Right cardiac atrium (tissue), 5 donors: ENCODE measurements at places on chromosomes 7 and 10.

DNA sequence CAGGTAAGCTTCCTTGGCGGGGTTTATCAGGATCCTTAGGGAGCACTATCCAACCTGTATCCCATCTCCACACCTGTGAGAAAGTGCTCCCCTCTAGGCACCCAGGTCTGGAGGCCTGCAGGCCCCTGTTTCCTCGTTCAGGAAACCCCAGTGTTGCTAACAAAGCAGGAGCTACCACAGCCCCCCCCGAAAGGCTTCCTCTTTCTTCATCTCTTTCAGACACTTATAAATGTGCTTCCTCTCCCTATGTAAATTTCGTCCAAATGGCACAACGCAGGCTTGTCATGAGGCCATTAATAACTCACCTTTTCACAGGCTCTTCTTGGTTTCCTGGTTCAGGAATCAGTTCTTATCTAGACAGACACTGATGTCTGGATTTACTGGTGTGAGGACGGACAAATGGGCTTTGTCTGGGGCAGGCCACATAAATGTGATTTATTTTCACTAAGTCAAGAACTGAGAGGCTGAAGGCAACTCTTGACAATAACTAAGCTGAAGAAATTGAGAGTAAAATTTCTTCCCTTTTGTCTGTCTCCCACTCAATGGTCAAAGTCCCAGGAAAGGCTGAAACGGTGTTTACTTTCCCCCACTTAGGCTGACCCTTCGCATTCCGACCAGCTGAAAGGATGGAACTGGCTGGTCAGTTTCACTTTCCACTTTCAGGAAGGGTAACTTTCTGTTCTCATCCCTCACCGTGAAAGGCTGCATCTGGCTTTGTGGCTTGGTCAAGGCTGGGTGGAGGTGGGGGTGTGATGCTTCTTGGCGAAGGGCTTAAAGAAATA lies 46.8 kb downstream of the PIK3AP1 start:
- DNase-seq: peak; percentile 63

DNA sequence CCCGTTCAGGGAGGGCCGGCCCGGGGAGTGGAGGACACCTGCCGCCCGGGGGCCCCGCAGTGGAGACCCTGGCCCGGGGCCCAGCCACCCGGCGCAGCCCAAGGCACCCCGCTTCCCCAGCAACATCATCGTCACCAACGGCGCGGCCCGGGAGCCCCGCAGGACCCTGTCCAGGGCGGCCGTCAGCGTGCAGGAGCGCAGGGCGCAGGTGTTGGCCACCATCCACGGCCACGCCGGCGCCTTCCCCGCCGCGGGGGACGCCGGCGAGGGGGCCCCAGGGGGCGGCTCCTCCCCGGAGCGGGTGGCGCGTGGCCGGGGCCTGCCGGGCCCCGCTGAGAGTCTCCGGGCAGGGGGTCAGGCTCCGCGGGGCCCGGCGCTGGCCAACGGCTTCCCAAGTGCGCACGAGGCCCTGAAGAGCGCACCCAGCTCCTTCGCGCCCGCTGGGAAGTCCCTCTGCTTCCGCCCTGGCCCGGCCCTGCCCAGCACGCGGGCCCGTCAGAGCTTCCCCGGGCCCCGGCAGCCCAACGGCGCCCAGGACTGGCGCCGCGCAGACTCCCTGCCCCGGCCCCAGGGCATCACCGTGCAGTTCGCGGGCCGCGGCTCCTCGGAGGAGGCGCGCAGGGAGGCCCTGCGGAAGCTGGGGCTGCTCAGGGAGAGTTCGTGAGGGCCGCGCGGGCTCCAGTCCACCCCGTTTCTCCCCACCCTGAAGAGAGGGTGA lies 46.7 kb downstream of the PROSER2 start:
- peak; percentile 68 for DNase-seq

DNA sequence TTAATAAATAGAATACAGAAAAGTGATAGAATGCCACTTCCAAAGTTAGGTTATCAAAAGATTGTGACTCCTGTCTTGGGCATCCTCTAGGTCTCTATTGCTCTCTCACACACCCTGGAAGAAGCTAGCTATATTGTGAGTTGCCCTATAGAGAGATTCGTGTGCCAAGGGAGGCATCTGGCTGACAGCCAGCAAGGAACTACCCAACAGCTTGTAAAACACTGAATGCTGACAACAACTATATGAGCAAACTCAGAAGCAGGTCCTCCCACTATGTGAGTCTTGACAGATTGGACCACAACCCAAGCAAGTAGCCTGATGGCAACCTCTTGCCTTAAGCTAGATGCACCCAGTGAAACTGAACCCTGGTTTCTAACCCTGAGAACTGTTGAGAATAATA lies 55.7 kb upstream of the CDK14 start:
- peak; percentile 40 for DNase-seq

DNA sequence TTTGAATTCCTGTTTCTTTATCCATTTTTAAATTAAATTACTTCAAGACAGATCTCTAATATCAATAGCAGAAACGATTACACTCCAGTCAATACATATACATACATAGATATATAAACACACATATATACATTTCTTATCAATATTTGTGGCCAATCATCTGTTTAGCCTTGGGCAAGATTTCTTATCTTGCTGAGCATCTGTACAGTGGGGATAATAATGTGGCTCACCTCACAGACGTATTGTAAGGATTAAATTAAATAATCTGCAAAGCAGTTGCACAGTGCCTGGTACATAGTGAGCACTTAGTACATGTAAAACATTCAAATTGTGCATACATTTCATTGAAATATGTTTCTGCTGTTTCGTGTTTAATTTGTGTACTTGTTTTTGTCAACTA lies 17.5 kb upstream of the CACNB2 start:
- DNase-seq: no peak

- DNase-seq: no peak
Observed at GRCh38 chr7:95886501-95887090, 114.2 kb downstream of the DYNC1I1 start.

DNA sequence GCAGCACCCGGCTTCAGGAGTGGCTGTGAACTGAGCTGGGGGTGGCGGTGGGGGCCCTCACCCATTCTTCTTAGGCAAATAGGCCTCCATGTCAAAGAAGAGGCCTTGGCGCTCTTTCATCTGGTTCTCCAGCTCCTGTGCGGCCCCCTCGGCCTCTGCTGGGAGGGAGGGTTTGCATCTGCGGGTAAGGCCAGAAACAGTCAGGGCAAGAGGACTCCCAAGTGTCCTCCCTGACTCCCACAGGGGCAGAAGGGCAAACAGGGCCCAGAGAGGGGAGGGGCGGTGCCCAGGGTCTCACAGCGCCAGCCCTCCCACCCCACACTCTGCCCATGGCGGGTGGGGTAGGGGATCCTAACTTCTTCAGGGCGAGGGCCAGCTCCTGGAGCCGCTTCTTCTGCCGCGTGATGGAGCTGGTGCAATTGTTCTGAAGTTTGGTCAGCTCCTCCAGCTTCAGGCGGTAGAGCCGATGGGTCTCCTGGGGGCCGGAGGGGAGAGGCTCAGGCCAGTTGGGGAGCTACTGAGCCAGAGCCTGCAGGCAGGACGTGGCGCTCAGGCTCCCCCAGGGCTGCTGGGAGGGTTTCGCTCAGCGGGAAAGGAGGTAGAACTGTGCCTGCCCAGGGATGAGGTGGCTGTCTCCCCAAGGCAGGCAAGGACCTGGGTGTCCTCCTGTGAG lies 2.2 kb downstream of the TMEM120A start:
- peak; percentile 76 for DNase-seq

- no peak for DNase-seq
Observed at GRCh38 chr10:131834152-131834810, 66.5 kb upstream of the PPP2R2D start.

DNA sequence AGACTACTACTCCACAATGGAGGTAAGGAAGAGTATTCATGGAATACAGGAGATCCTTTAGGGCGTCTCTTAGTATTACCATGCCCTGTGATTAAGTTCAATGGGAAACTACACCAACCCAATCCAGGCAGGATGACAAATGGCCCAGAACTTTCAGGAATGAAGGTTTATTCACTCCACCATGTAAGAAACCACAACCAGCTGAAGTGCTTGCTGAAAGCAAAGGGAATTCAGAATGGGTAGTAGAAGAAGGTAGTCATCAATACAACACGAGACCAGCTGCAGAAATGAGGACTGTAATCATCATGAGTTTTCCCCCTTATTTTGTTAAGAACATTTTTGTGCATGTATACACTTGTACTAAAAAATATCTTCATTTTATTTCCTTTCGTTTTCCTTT lies 76.6 kb downstream of the GPR37 start:
- DNase-seq: no peak

GRCh38 chr7:26891400-26892350 lies 27.3 kb upstream of the SKAP2 start:
- no peak for DNase-seq

GRCh38 chr10:123287594-123288247 lies 133.5 kb downstream of the BUB3 start:
- no peak for DNase-seq

DNA sequence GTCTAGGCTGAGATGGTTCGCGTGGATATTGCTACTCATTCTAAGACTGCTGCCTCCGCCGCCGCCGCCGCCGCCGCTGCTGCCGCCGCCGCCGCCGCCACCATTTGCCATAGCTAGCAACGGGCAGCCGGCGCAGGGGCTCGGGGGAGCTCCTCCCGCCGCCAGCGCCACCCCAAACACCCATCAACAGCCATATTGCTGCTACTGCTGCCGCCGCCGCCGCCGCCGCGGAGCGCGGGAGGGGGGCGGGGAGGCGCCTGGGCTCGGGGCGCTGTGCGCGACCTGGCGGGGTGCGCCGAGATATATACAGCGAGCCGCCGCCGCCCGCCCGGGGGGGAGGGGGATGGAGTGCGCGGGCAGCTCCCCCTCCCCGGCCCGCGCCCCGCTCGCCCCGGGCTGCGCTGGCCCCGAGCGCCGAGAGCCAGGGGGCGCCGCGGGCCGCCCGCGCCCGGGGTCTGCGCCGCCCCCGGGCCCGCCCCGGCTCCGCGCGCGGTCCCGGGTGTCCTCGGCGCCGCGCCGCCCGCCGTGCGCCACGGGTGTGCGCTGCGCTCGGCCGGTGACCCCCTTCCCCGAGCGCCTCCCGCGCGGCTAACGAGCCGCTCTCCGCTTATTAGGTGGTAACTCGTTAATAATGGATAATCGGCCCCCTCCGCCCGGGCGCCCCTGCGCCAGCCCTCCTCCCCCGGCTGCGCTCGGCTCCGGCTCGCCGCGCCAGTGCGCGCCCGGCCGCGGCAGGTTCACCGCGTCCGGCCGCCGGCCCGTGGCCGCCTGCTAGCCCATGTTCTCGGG lies at the start of gene KCNMA1:
Gene KCNMA1 (minus strand): TSS at position 277 of the 789 bp plus-strand sequence.
- peak; percentile 67 for DNase-seq

GRCh38 chr7:103989785-103990767 lies 618 bp upstream of the RELN start:
- peak; percentile 42 for DNase-seq

GRCh38 chr10:72375585-72375984 lies 20.9 kb upstream of the DNAJB12 start:
- DNase-seq: no peak

GRCh38 chr7:15709978-15710377 lies 23.5 kb upstream of the MEOX2 start:
- DNase-seq: no peak

DNA sequence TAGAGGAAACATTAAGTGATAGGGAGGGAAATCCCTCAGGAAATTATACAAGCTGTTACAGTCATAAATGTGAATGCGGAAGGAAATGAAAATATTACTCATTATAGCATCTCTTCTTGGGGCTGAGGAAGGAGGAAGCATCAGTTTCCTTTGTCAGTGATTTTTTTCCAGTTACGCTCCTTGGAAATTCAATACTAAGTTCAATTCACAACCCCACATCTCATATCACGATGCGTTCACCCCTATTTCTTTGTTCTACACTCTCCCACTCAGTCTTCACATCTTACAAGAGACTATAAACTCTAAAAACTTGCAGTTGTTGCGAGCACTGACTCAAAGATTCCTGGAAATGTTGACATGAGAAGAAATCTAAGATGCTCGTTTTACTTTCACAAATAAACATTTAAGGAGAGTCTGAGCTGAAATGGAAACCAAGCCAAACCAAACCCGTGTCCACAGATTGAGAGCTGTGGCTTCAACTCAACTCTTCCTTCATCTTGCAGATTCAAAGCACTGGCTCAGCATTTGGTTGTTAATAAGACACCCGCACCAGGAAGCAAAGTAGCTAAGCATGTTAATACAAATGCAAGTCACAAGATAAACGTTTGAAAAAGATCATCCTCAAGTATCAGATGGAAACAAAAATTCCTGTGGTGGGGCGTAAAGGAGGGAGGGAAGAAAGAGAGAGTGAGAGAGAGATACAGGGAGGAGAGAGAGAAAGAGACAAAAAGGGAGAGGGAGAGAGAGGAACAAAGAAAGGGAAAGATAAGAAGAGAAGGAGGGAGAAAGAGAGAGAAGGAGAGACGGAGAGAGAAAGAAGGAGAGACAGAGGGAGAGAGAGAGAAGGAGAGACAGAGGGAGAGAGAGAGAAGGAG lies 150.0 kb upstream of the RSU1 start:
- no peak for DNase-seq

DNA sequence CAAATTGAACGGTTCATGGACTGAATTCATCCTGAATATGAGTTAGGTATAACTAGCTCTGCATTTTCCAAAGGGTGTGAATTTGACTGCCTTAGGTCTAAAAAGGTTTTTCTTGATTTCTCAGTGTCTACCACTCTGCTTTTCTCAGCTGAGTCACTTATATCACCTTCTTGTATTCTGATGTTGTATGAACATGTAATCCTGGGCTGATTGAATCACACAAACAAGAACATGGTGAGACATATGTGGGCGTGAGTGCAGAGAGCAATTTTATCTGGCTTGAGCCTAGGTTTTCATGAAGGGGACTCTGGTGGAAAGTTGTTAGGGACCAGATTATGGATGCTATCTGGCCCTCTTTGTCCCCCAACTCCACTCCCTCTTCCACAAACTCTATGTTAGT lies 239.8 kb downstream of the SUGCT start:
- DNase-seq: no peak

GRCh38 chr10:1674501-1674900 lies 62.8 kb downstream of the ADARB2 start:
- DNase-seq: no peak

GRCh38 chr7:124769136-124769535 lies 3.5 kb upstream of the GPR37 start:
- no peak for DNase-seq

GRCh38 chr7:87038993-87039690 lies 20.3 kb downstream of the ELAPOR2 start:
- no peak for DNase-seq
